CD8-positive, alpha-beta memory T cell (primary cell): ENCODE measurements at places on chromosomes 11 and 22.

DNA sequence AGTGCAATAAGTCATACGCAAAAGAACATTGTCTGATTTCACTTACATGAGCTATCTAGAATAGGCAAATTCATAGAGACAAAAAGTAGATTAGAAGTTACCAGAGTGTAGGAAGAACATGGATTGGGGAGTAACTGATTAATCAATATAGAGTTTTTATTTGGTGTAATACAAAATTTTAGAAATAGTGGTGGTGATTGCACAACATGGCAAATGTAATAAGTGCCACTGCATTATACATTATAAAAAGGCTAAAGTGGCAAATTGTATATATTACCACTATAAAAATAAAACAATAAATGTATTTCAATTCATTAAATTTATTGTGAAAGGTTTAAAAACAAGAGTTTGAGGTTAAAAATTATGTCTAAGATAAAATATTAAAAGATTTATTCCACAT, 8.7 kb upstream of the OR51B4 start:
- no peaks in the 10 kb centered on the region for H3K27me3 ChIP-seq
- no peak overlapping the region for H3K4me3 ChIP-seq
- H3K36me3 ChIP-seq = no peaks in the 10 kb centered on the region
- H3K27ac ChIP-seq = no peak overlapping the region
- no peak for DNase-seq

DNA sequence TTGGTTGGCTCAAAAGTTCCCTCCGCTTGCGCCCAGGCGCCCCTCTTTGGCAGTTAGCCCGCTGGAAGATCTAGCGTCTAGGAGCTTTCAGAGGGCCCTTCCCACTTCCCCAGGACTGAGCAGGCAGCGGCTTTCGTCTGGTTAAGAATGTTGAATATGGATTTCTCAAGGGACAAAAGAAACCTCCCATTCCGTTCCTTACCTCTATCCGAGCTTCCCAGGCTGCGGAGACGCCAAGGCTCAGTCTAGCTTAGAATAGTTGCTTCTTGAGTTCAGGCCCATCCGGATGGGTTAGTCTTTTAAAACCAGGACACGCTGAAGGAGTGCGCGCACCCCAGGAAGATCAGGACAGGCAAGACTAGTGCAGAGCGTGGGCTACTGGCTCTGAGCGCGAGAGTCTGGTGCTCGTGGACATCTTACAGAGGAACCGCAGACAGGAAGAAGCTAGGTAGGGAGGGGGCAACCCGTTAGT, 1.6 kb downstream of the NELL1 start:
- H3K27me3 ChIP-seq = peaks cover 5% of the 10 kb centered on the region
- no peaks in the 10 kb centered on the region for H3K4me1 ChIP-seq
- no peak overlapping the region for H3K27ac ChIP-seq

- DNase-seq = no peak
- H3K4me3 ChIP-seq = no peak overlapping the region
These were observed 165.6 kb downstream of the DBX1 start for GRCh38 chr11:19994672-19995071.

GRCh38 chr11:17972987-17973386, 39.9 kb downstream of the SERGEF start:
- no peak for DNase-seq
- H3K27ac ChIP-seq = no peak overlapping the region
- peaks cover 7% of the 10 kb centered on the region for H3K36me3 ChIP-seq
- H3K4me3 ChIP-seq = no peak overlapping the region
- H3K4me1 ChIP-seq = no peaks in the 10 kb centered on the region
- H3K27me3 ChIP-seq = no peaks in the 10 kb centered on the region

GRCh38 chr22:29621761-29622526, 18.5 kb downstream of the NF2 start:
- no peak for DNase-seq
- peaks cover 37% of the 10 kb centered on the region for H3K4me1 ChIP-seq
- H3K27ac ChIP-seq = no peak overlapping the region
- no peak overlapping the region for H3K4me3 ChIP-seq

GRCh38 chr22:32737811-32738497, 63.6 kb upstream of the TIMP3 start:
- no peak for DNase-seq
- H3K4me3 ChIP-seq = no peak overlapping the region
- H3K27me3 ChIP-seq = no peaks in the 10 kb centered on the region
- H3K4me1 ChIP-seq = no peaks in the 10 kb centered on the region

DNA sequence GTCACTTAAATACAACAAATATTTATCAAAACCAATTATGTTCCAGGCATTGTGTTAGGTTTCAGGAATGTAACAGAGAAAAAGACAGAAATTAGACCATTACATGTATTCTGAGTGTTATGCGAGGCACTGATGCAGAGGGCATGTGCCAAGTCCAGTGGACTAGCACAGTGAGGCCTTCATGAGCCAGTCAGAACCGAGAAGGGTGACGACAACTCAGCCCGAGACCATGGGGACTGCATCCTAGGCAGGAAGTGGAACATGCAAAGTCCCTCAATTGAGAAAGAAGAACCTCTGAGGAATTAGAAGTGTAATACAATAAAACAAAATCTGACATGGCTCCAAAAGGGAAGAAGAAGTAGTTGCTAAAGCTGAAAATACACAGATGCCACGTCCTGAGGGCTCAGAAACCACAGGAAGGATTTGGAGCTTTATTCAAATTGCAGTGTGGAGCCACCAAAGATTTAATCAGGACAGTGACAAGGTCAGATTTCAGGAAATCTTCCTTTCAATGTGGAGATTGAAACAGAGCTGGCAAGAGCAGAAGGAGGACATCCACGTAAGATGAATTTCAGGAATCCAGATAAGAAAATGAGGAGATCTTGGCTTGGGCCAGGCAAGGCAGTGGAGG, 529.6 kb downstream of the NTM start:
- no peak overlapping the region for H3K4me3 ChIP-seq
- H3K27ac ChIP-seq = no peak overlapping the region

GRCh38 chr11:101442936-101443521, 140.8 kb downstream of the TRPC6 start:
- no peak overlapping the region for H3K4me3 ChIP-seq
- no peaks in the 10 kb centered on the region for H3K4me1 ChIP-seq
- DNase-seq = no peak
- no peak overlapping the region for H3K27ac ChIP-seq

DNA sequence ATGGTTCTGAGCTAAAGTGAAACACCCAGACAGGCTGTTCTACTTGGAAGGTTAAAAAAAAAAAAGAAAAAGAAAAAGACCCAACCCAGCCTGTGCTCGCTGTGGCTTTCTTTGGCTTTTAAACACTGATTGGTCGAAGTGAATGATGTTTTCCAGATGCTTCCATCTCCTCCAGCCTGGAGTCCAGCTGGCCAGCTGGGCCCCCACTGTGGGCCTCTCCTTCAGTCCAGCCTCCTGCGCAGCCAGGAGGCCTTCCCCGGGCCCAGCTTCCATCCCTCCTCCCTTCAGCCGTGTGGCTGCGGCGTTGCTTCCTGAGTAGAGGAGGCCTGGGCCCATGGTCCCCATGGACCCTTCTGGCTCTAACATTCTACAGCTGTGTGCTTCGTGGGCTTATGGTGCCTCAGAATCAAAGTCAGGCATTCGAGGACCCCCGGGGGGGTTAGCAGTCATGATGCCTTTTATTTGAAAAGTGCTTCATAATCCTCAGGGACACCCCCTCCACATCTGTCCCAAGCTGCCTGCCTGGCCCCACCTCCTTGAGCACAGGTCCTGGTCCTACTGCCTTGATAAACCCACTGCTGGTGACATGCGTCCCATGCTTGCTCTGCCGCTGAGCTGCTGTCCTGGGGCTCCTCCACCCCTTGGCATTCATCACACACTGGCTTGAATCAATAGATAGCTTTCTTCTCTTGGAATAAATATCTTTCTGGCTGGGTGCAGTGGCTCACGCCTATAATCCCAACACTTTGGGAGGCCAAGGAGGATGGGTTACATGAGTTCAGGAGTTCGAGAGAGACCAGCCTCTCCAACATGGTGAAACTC, 42.2 kb upstream of the FBLN1 start:
- no peak for DNase-seq
- no peaks in the 10 kb centered on the region for H3K4me1 ChIP-seq
- no peaks in the 10 kb centered on the region for H3K36me3 ChIP-seq
- H3K4me3 ChIP-seq = no peak overlapping the region

- no peak overlapping the region for H3K4me3 ChIP-seq
- DNase-seq = no peak
- no peak overlapping the region for H3K27ac ChIP-seq
- no peaks in the 10 kb centered on the region for H3K4me1 ChIP-seq
- H3K36me3 ChIP-seq = peaks cover 8% of the 10 kb centered on the region
These were observed 53.9 kb upstream of the PHOX2A start for GRCh38 chr11:72297828-72298227.

DNA sequence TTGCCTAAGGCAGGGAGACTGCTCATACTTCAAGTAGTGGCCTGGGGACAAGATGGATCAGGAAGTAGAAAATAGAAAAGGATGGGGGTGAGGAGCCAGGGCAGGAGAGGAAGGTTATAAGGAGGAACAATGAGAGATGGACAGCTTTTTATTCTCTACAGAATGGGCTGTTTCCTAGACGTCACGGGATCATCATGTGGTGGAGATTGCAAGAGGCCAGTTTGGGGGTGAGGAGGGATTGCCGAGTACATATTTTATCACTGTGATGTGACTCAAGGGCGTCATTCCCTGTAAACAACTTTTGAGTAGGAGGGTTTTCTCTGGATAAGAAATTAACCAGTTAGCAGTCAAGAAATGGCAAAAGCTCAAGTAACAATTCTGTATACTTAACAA, 406.3 kb downstream of the ETS1 start:
- H3K4me3 ChIP-seq = no peak overlapping the region
- no peak overlapping the region for H3K27ac ChIP-seq
- no peak for DNase-seq
- H3K36me3 ChIP-seq = no peaks in the 10 kb centered on the region
- no peaks in the 10 kb centered on the region for H3K4me1 ChIP-seq

DNA sequence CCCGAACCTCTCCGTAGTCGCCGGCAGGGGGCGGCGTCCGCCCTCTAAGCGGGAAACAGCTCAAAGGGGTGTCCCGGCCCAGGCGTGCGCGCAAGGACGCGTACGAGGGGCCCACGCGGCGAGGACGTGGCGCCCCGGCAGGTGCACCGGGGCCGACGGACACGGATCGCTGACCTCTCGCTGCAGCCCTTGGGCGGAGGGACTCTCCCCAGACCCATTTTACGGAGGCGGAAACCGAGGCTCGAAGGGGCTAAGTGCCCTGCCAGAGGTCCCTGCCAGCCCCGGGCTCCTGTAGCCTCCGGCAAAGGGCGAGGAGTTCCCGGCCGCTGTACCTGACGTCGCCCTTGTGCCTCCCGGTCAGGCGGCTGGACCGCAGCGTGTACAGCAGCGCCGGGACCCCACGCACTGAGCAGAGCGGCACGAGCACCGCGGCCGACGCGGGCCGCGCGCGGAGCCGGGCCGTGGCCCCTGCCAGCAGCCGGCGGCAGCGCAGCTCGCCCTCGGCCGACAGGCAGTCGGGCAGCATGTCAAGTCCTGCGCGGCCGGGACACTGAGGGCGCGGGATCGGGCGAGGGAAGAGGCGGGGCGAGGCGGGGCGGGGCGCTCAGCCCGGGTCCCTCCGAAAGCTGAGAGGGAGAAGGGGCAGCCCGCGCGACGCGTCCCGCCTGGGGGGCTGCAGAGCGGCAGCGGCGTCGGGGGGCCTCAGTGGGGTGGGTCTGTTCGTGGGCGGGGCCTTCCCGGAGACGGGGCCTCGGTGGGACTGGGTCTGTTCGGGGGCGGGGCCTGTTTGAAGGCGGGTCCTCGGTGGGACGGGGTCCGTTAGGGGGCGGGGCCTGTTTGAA, at the start of gene NUDT8:
NUDT8 (minus strand) TSS at position 552 of the 842 bp plus-strand sequence; CDS start at position 526, 26 bp downstream.
- DNase-seq = peak; percentile 84
- H3K36me3 ChIP-seq = no peaks in the 10 kb centered on the region
- peak within 1 kb of the TSS; percentile 73 for H3K27ac ChIP-seq
- H3K27me3 ChIP-seq = no peaks in the 10 kb centered on the region
- H3K4me3 ChIP-seq = peak within 1 kb of the TSS; percentile 72

- no peaks in the 10 kb centered on the region for H3K27me3 ChIP-seq
- H3K4me1 ChIP-seq = no peaks in the 10 kb centered on the region
- H3K36me3 ChIP-seq = no peaks in the 10 kb centered on the region
- no peak overlapping the region for H3K4me3 ChIP-seq
These were observed 51.5 kb downstream of the CCDC15 start for GRCh38 chr11:125005491-125005890.

DNA sequence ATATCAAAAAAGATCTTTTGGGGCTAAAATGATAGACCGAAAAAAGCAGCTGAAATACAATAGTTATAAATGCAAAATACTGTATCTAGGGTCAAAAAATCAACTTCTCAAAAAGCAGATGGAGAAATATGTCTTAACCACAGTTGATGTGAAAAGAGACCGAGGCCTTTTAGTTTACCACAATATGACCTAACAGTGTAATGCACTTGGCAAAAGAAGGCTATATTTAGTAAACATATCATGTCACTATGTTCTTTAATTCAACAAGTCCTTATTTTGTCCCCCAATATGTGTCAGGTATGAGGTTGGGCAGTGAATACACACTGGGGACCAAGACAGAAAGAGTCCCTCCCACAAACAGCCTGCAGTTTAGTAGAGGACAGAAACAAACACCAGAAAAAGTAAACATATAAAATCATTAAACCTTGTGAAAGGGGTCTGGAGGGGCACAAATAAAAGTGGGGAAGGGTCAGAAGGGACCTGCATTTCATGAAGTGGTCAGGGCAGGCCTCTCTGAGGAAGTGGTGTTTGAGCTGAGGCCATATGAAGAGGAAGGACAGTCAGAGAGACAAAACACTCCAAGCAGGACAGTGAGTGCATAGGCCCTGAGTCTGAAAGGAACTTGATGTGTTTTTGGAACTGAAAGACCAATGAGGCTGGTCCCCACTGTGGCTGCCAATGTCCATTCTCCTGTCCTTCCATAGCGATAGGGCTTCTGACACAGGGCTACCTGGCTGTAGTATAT, 53.4 kb downstream of the LIF start:
- no peaks in the 10 kb centered on the region for H3K27me3 ChIP-seq
- no peak overlapping the region for H3K27ac ChIP-seq
- no peak overlapping the region for H3K4me3 ChIP-seq
- DNase-seq = no peak

- no peaks in the 10 kb centered on the region for H3K27me3 ChIP-seq
- no peak overlapping the region for H3K27ac ChIP-seq
- no peaks in the 10 kb centered on the region for H3K36me3 ChIP-seq
- H3K4me1 ChIP-seq = peaks cover 10% of the 10 kb centered on the region
- no peak overlapping the region for H3K4me3 ChIP-seq
These were observed 5.9 kb upstream of the APOL6 start for GRCh38 chr22:35642305-35642741.

DNA sequence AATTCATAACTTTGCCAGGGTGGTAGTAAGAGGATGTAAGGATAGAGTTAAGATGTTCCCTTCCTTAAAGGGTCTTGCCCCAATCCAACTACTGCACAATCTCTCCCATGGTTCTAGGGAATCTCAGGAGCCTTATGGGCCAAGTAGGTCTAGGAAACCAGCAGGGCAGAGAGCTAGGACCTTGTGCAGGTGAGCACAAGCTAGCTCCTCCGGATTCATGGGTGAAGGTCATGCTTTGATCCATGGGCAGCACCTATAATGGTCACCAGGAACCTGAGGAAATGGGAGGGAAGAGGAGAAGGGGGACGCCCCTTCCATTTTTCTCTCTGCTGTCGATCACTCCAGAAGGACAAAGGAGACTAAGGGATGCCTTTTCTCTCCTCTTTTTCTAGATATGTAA, 16.8 kb downstream of the KCNJ11 start:
- no peaks in the 10 kb centered on the region for H3K4me1 ChIP-seq
- DNase-seq = no peak
- peaks cover 12% of the 10 kb centered on the region for H3K36me3 ChIP-seq
- no peak overlapping the region for H3K27ac ChIP-seq

- no peak overlapping the region for H3K27ac ChIP-seq
- no peak for DNase-seq
- no peaks in the 10 kb centered on the region for H3K27me3 ChIP-seq
- no peaks in the 10 kb centered on the region for H3K36me3 ChIP-seq
These were observed 48.2 kb upstream of the PARVA start for GRCh38 chr11:12329169-12329568.
